ENCODE measurements at places on chromosomes 1 and 21. TPM values are rescaled to one million over a fixed set of nuclear protein-coding genes. Genes with fewer than 3 reads are reported as not detected.

RXRG gene
- not detected for total RNA-seq

DNA sequence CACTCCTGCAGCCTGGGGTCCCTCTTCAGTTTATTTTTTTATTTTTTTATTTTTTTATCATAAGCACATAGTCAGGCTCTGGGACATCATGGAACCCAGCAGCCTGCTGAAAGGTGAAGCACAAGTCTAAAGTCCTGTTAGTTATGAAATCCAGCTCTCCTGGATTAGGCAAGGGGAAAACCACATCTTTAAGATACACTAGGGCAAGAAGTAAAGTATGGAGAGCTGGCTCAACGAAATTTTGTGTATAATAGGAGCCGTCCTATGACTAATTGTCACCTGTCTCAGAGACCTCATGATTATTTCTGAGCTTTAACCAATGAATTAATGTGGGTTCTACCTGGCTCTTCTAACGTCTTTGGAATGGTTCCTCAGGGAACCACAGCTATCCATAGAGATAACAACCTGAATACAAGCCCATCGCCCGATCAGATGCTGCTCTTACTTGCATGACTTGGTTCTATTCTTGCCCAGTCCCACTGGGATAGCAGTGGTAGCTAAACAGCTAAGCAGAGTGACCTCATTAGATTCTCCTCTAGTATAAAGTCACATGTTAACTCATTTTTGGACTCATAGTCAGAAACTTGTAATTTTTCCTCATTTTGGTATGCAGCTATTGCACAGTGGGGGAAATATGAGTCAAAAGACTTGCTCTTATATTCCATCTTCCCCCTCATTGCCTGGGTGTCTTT, 122.7 kb downstream of the LMO4 start:
- DNase-seq, result no peak

DNA sequence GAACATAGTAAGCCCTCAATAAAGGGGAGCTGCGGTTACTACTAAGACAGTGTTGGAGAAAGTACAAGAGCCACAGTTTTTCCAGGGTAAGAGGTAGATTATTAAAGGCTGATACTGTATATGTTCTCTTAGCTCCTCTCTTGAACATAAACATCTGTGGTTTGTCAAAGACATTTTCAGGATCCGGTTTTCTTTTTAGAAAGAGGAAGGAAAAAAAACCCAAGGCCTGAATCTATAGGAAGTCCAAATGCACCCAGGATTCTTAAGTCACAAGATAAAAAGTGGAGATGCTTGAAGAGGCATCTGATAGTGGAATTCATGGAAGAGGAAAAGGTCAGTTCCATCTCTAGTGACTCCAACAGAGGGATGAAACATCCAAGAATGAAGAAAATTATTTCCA, 24.6 kb upstream of the SLC45A3 start:
- DNase-seq, result no peak

DNA sequence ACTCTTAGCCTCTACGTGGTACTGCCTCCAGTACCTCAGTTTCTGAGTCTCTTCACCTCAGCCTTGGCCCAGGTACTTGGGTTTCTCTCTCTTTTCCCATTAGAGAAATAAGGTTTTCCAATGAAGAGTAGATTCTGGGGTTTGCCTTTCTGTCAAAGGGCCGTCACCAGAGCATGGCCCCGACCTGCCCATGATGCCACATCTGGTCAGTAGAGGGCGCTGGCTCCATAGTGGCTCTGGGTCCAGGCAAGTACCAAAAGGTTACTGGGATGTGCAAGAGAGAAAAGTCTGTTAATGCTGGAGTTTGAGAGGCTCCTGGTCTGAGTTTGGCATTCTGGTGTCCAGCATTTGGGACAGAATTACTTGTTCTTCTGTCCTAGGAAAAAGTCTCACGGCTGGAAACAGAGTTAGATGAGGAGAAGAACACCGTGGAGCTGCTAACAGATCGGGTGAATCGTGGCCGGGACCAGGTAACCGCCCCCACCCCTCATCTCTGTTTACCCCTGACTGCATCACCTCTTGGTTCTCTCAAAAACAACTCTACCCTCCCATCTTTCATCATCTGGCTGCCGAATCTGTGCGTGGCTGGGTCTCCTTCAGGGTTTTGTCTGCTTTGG, 5.3 kb upstream of the TUFT1 start:
- peak; percentile 66 for DNase-seq

GRCh38 chr1:64231654-64232053, 28.2 kb downstream of the UBE2U start:
- DNase-seq, result no peak

FTCD gene
- total RNA-seq, result 0.69 TPM
